ENCODE measurements at places on chromosomes 16 and 17.

DNA sequence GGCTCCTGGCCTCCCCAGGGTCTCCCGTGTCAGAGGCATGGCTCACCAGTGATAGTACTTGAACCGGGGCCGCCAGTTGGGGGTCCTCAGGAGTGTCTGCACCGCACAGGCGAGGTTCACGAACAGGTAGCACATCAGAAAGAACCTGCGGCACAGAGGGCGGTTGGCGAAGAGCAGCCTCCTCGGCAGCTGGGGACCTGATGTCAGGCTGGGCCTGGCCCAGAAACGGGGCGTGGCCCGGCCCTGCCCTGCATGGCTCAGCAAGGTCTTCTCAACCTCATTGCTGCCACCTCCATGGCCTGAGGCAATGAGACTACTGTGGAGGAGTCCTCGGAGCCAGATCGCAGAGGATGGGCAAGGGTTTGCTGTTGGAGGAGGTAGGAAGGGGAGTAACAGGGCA lies 4.1 kb upstream of the LCAT start:
- no peak for DNase-seq

- DNase-seq: no peak
These were observed 6.5 kb downstream of the SLC47A2 start for GRCh38 chr17:19709841-19710240.

DNA sequence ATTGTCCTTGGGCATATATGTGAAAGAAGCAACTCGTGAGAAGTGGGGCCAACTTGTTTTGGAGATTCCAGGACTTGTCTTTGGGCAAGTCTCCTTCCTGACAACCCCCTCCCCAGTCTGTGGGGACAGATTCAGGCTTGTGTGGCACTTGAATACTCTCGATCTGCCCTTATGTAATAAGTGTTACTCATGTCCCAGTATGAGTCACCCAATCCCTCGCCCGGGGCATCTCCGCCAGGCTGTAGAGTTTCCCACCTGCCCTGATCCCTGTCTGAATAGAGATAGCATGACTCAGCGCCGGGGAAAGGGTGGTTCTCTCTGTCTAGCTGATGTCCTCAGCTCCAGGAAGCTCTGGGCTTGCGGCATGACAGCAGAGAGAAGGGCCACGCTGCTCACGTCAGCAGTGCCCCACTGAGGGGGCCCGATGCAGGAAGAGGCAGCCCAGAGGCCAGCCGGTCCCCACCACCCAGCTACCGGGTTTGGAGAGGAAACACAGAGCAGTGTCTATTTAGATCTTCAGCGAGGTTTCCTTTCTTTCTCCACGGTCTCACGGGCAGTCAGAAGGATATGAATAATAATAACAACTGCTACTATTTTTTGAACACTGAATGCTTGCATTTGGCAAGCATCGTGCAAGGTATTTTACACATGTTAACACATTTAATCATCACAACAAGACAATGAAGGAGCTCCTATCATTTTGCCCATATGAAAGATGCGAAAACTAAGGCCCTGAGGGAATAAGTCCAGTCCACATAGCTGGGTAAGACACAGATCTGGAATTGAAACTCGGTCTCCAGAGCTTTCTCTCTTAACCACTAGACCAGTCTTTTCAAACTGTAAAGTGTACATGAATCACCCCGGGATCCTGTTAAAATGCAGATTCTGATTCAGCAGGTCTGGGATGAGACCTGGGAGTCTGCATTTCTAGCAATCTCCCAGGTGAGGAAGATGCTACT lies 426.7 kb upstream of the MAF start:
- DNase-seq: no peak

DNA sequence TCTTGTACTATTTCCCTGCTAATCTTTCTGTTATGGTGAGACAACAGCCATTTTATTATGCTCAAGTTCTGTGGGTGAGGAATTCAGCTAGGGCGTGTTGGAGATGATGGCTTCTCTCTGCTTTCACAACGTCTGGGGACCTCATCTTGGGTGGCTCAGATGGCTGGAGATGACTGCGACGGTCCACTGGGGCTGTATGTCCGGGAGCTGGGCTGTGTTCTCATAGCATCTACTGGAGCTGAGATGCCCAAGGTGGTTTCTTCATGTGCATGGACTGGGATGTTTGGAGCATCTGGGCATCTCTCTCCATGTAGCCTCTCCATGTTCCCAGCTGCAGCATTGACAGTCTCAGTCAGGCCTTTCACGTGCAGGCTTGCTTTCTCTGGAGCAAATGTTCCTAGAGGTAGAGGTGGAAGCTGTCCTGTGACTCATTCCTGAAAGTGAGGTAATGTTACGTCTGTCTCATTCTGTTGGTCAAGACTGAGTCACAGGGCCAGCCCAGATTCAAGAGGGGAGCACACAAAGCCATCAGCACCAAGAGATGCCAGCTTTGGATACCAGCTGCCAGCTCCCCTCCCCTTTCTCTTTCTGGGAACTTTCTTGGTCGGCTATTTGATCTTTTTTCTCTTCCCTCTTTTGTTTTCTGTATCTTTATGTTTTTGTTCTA lies 96.2 kb downstream of the RAP1GAP2 start:
- no peak for DNase-seq

DNA sequence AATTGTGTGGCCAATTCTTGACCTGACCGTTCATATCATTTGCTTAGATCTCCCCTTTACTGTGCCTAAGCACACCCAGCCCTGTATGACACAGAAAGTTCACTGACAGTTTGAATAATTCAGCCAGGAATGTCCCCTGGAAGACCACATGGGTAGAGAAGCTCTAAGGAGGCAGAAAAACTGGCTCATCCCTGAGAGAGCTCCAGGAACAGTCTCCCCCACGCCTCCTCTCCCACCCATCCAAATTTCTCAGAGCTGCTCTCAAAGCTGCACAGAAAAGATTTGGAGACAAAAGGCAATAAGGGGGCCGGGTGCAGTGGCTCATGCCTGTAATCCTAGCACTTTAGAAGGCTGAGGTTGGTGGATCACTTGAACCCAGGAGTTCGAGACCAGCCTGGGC lies 11.2 kb downstream of the PRAC1 start:
- DNase-seq: no peak

DNA sequence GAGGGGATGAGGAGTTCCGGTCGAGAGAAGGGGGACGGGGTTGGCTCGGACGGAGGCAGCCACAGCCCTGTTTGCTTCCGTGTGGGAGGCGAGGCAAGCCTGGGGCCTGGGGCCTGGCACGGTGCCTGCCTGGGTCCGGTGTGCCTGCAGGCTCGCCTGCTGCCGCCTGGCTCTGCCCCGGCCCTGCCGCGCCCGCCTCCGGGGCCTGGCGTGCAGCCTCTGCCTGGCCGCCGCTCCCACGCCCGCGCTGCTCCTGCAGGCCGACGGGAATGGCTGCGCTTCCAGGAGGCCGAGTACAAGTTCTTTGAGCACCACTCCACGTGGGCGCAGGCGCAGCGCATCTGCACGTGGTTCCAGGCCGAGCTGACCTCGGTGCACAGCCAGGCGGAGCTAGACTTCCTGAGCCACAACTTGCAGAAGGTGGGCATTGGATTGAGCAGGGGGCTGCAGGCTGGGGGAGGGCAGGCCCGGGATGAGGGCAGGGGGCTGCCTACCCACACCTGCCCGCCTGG lies 53.1 kb downstream of the MRC2 start:
- no peak for DNase-seq

DNA sequence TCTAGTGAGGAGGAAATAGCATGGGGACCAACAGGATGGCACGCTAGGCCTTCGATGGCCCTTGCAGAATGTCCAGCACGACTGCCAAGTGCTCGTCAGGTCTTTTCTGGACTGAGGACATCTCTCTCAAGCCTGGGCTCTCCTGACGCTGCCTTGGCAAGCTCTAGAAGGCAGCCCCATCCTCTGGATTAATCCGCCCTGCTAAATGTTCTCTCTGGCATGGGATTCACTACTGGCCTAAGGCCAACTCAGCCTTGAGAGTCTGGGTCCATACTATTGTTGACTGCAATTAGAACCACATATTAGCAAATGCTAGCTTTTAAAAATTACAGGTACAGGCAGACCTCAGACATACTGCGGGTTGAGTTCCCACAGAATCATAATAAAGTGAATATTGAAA lies 2.5 kb upstream of the CEP295NL start:
- no peak for DNase-seq

- DNase-seq: no peak
These were observed 424.5 kb upstream of the CDH11 start for GRCh38 chr16:65546353-65546791.

DNA sequence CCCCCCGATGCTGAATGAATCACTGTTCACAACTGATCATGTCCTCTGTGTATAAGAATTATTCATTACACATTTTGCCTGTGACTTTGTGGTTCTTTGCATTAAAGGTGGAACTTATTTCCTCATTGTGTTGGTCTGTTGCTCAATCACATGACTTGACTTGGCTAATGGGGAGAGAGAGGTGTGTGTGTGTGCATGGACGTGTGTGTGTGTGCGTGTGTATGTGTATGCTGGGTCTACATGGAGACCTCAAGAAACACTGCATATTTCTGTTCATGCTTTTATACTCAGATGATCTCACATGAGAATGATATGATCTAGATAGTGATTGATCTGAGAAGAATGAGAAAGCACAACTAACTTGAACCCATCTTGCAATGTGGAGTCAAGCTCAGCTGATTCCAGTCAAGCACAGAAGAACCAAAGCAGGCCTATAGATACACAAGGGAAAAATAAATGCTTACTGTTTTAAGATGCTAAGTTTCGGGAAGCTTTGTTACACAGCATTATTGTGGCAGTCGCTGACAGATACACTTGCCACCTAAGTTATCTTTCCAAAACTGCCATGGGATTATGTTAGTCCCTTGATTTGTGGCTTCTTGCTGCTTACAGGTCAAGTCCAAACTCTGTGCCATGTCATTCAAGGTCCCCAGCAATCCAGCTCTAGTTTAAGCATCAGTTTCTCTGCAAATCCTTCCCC lies 167.9 kb upstream of the ZFHX3 start:
- DNase-seq: no peak

- peak; percentile 63 for DNase-seq
These were observed 66.2 kb downstream of the TMEM132E start for GRCh38 chr17:34645594-34645993.

- no peak for DNase-seq
These were observed 255.6 kb downstream of the HS3ST3A1 start for GRCh38 chr17:13346081-13346533.

DNA sequence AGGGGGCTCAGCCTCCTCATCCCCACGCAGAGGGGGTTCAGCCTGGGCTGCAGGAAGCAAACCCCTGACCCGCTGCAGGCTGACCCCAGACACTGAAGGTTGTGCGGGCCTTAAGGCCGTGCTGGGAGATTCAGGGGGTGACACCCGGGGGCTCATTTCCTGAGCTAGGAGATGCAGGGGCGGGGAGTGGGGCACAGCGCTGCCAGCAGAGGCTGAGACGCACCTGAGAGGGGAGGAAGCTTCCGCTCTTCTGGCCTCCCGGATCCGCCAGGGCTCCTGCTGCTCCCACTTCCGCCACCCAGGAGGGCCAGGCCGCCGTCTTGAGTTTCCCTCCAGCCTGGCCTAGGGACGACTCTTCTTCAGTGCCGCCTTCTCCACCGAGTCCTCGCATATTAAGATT lies 173.2 kb upstream of the FOXF1 start:
- no peak for DNase-seq

GRCh38 chr17:76961869-76962268 lies 93.7 kb downstream of the MGAT5B start:
- no peak for DNase-seq

- no peak for DNase-seq
These were observed 7.2 kb downstream of the GRIN2C start for GRCh38 chr17:74852237-74853047.

DNA sequence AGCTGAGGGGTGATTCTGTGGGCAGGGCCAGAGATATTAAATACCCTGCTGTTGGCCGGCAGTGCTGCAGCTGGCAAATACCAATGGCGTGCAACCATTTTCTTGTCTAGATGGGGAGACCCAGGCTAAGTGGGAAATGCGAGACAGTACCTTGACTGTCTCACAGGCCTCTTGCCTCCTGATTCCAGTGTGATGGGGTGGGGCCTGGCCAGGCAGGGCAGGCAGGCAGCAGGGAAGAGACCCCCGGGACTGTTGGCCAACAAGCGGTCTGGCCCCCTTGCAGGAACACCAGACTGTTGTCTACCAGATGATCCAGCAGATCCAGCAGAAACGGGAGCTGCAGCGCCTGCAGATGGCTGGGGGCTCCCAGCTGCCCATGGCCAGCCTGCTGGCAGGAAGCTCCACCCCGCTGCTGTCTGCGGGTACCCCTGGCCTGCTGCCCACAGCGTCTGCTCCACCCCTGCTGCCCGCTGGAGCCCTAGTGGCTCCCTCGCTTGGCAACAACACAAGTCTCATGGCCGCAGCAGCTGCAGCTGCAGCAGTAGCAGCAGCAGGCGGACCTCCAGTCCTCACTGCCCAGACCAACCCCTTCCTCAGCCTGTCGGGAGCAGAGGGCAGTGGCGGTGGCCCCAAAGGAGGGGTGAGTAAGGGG lies 5.7 kb upstream of the CISD3 start:
- no peak for DNase-seq

DNA sequence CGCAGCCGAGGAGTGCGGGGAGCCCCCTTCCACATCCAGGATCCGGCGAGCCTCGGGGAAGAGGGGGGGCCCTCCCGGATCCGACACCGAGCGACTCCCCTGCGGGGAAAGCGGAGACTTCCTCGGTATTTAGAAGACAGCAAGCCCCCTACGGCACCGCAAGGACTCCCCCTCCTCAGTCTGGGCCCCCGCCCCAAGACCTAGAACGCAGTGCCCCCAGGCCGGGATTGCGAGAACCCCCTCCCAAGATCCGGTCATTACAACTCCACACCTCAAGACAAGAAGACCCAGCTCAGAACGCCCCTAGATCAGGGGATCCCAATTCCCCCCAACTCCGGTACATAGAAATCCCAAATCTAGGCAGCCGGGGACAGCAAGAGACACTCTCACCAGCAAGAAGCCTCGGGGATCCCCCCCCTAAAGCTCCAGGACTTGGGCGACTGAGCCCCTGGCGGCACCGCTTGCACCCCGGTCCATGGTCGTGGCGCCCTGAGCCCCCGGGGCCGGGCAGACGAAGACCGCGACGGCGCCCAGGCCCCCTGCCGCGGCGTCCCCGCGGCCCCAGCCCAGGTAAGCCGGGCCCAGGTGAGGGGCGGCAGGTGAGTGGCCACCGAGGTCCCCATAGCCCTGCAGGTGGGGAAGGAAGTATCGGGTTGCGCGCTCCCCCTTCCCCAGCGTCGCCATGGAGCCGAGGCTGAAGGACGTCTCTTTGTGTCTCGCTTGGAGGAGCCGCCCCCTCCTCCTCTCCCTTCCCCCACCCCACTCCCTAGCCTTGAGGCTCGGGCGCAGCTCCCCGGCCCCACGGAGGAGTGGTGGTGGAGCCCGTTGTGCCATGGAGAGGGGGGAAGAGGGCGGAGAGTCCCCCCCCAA lies 641 bp downstream of the SBK1 start:
- DNase-seq: no peak
